ENCODE measurements at places on chromosomes 4 and X. TPM values are rescaled to one million over a fixed set of nuclear protein-coding genes. Genes with fewer than 3 reads are reported as not detected.

- DNase-seq: no peak
Observed at GRCh38 chrX:154437971-154438893, 1.3 kb downstream of the GDI1 start.

The MAGEC2 gene
- total RNA-seq: 77.9 TPM

The SSX4B gene
- not detected for total RNA-seq

- DNase-seq: peak; percentile 71
Observed at GRCh38 chr4:47334652-47335051, 128.8 kb downstream of the COMMD8 start.

The QRFPR gene
- not detected for total RNA-seq

DNA sequence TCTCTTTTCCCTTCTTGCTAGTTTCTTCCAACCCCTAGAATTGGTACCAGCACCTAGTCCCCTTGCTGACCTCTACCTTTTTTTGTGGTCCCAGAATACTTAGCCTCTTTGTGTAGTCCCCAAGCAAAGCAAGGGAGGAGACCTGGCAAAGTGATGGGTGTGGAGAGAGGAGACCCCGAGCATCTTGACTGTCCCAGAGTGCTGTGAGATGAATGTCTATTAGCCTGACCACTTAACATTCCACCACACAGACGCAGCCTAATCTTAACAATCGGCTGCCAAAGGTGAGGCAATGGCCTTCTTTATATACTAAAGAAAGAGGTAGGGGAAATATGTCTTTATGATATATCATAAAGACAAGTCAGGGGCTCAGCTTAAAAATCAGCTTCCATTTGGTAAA is 55.9 kb downstream of the TRIM2 start:
- DNase-seq: no peak

GRCh38 chr4:104772849-104773248 is 278.2 kb upstream of the CXXC4 start:
- no peak for DNase-seq

DNA sequence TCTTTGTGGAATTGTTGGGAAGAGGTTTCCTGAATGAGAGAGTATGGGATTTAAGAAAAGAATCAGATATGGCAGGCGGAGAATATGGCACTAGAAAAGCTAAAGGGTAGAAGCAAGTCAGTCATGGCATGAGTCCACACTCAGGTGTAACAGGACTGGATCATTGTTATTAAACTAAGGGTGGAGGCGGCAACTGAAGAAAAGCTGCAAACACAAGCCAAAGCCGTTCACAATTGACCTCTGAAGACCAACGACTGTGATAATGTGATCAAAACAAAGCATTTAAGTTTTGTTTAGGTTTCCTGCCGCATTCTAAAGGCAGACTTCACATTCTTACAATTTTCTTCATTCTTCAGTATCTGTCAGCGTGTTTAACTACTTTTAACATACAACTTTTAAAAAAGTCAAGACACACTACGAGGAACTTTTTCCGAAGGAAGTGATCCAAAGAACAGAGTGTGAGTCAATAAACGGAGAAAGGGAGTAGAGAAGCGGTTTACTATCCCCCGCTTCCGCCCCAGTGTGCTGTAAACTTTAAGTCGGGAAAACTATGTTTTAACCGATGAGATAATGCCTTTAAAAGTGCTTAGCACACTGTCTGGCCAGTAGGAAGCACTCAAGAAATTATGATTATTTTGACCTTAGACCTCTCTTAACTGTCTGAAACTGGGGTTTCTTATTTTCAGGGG is 909 bp upstream of the SLAIN2 start:
- peak; percentile 75 for DNase-seq

GRCh38 chrX:109638158-109638557 is 13.2 kb upstream of the KCNE5 start:
- no peak for DNase-seq

DNA sequence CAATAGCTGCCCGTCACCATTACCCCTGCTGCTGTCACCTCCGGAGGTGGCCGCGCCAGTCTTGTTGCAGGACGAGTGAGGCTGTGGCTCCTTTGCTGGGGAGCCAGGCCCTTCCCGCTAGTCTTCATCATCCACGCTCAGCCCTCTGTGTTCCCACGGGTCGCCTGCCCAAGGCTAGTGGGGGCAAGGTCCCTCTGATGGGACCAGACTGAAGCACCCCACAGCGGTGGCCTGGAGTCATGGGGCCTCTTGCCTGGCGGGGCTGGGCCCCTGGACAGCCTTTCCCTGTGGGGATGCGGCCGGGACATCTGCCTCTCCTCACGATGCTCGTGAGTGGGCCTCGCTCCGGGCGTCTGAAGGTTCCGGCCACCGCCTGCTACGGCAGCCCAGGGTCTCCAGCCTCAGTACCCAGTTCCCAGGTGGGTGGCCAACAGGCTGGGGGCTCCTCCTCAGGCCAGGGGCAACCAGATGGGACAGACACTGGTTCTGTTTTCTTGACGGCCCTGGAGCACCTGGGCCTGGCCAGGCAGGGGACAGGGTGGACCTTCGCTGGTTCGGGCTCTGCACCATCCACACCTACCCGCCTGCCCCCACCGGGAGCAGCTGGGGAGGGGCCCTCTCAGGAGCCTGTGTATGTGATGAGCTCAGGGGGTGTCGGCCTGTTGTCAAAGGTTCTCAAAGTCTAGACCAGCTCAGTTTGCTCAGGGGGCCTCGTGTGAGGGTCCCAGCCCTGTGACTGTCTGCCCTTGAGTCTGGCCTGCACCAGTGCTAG is 32.3 kb downstream of the DOK7 start:
- no peak for DNase-seq

- no peak for DNase-seq
Observed at GRCh38 chrX:139907078-139907477, 25.8 kb downstream of the ATP11C start.

The GYG2 gene
- 5.2 TPM for total RNA-seq

- DNase-seq: no peak
Observed at GRCh38 chr4:76714226-76714625, 183.7 kb downstream of the SOWAHB start.

DNA sequence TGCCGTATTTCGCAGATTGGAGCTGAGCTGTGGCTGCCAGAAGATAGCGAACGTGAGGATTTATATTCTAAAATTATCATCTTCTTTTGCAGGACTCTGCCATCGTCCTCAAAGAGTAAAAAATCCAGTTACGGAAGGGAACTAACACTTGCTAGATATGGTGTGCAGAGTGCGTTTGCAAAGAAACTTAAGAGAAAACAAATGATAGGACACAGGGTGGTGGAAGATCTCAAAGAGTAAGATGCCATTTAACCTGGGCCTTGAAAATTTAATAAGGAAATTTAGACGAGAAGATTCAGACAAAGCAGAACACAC is 566 bp downstream of the LARP7 start:
- no peak for DNase-seq

The TIGD4 gene
- total RNA-seq: not detected

DNA sequence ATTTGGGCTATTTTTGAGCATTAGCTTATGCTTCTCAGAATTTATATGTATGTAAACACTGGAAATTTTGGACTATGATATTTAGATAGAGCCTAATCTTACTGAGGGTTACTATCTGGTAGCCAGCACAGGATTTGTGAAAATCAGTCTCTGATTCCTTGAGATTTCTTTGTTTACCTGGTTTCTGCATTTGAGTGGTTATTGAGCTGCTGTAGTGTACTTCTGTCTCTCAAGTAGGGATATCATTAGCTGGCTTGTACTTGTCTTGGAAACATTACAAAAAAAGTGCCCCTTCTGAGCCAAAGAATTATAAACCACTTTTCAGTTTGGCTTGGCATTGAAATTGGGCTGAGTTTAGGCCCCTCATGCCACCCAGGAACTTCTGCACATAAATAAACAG is 49.7 kb downstream of the TLL1 start:
- DNase-seq: no peak

DNA sequence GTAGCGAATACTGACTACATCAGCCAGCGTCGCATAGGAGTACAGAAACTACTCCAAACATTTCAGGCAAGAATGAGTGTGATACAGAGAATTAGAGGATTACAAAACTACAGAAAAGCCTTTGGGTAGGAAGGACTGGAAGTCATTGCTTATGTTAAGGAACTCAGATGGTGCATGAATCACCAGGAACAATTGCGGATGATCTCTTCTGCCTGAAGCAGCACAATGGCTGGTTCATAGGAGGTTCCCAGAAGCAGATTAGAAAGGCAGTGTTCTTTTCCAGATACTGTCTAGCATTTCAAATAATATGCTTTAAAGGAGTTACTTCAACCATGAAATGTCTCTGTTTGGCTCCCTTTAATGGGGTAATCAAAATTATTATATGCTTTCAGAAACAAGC is 42.5 kb upstream of the MAP9 start:
- DNase-seq: peak; percentile 43

DNA sequence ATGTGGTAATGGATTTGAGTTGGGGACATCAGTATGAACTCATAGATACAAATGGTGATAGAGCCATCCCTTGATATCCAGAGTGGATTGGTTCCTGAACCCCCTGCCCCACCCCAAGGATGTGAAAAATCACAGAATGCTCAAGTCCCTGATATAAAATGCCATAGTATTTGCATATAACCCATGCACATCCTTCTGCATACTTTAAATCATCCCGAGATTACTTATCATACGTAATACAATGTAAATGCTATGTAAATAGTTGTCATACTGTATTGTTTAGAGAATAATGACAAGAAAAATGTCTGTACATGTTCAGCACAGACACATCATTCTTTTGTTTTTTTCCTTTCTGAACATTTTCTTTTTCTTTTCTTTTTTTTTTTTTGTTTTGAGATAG is 18.9 kb upstream of the SEPTIN11 start:
- no peak for DNase-seq

All from M059J (cell line).